ENCODE measurements at places on chromosomes 16 and 17. TPM values are rescaled to one million over a fixed set of nuclear protein-coding genes. Genes with fewer than 3 reads are reported as not detected.

Gene CD300A
- total RNA-seq = not detected

Gene HOXB4
- 4.6 TPM for total RNA-seq

Gene SCGB1C2
- not detected for total RNA-seq

Gene MYH1
- not detected for total RNA-seq

Gene CNTD1
- total RNA-seq = not detected

Gene STAT5A
- total RNA-seq = 44.1 TPM

Gene SLFN13
- 1.3 TPM for total RNA-seq

Gene CDRT15
- total RNA-seq = not detected

Gene FBXW10B
- 0.15 TPM for total RNA-seq

Gene BRIP1
- 8.2 TPM for total RNA-seq

Gene FBXO31
- total RNA-seq = 54.4 TPM

Measured in epithelial cell of umbilical artery (primary cell).